Hematopoietic multipotent progenitor cell (in vitro differentiated cells): ENCODE measurements at places on chromosomes 5 and 9.

- DNase-seq, result no peak
Measured at GRCh38 chr9:99868845-99869244, 37.6 kb upstream of the STX17 start.

GRCh38 chr9:124549016-124549415 lies 41.8 kb upstream of the NR5A1 start:
- DNase-seq, result no peak

DNA sequence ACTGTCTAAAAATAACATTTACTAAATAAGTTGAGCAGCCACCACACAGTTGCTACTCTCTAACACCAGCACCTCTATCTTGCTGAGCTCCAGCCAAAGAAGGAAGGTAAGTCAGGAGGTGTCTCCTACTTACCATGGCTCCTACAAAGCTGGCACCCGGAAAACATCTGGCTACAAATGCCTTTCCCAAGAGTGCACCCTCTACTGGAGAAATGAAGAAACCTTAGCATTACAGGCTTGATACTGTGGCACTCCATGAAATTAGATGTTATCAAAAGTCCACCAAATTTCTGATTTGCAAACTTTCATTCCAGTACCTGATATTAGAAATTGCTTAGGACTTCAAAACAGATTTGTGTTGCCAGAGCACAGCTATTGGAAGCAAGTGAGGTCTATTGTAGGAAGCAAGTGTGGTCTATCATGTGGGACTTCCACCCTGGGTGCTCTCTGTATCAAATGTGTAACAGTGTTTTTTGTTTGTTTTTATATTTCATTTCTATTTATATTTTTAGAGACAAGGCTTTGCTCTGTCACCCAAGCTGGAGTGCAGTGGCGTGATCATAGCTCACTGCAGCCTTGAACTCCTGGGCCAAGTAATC lies 25.7 kb upstream of the RFK start:
- no peak for DNase-seq

DNA sequence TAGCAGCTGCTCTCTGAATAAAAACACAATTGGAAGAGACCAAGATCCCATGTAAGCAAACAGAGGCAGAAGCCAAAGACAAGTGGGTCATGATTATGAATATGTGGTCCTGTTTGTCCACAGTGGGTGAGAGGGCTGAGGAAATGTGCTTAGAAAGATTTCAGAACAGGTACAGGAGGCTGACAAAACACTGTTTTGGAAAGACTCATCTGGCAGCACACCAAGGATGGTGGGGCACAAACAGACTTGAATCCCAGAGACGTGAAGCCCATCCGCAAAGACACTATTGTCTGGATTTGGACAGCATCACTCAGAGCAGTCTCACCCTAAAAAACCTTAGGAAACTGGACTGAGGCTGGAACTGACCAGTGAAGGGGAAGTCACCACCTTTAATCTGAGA lies 85.0 kb downstream of the ADRB2 start:
- no peak for DNase-seq

DNA sequence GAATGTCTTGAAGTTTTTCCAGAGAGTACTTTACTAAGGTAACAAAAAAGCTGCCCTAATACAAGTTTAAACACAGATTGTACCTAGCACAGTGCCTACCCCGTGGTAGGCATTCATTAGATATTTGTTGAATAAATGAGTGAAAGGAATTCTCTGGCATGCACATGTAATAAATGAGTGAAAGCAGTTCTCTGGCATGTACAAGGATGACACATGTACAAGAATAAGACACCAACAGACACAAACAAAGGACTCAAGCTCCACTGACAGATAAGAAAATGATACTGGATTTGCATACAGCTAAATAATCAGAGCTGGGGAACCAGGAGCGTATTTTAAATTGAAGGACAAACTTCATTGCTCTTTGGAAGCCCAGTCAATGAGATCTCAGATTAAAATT lies 535.8 kb downstream of the EFNA5 start:
- DNase-seq, result no peak
